ENCODE measurements at places on chromosomes 2 and 18.

- DNase-seq = peak; percentile 4
Measured at GRCh38 chr18:51235009-51235789, 37.7 kb upstream of the MEX3C start.

DNA sequence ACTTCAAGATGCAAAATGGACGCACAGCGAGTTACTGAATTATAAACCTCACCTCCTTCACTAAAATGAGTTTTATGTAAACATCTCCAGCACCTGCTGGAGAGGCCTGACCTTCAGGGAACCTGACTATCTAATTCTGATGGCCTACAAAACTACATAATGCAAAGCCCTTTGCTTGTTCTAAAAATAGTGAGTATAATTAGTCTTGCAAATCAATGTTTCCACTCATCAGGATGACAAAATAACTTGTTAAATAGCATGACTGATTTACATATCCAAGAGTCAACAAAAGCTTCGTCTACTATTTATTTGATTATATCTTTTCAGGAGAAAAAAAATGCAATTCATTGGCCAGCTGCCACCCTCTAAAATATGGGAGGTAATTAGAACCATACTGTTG is 326.3 kb upstream of the MC4R start:
- DNase-seq = no peak

GRCh38 chr2:142754182-142754581 is 123.3 kb upstream of the KYNU start:
- DNase-seq = no peak

DNA sequence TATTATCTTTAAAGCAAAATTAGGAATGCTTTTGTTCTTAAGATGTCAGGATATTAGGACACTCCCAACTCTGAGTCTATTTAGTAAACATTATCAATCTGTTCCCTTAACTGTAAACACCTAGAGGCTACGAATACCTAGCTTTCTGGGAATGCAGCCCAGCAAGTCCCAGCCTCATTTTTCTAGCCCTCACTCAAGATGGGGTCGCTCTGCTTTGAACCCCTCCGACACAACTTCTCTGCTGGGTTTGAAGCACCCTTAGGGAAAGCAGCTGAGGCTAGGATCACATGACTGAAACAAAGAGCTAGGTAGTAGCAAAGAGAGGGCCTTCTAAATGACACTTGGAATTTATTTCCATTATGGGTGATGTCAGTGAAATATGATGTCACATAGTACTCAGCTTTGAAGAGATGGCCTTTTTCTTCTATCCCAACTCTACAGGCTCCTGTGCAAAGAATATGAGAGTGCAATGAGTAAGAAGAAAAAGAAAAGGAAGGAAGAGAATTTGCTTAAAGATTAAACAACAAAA is 114.7 kb downstream of the CSRNP3 start:
- DNase-seq = no peak

GRCh38 chr2:69298261-69298660 is 88.8 kb downstream of the GFPT1 start:
- no peak for DNase-seq

DNA sequence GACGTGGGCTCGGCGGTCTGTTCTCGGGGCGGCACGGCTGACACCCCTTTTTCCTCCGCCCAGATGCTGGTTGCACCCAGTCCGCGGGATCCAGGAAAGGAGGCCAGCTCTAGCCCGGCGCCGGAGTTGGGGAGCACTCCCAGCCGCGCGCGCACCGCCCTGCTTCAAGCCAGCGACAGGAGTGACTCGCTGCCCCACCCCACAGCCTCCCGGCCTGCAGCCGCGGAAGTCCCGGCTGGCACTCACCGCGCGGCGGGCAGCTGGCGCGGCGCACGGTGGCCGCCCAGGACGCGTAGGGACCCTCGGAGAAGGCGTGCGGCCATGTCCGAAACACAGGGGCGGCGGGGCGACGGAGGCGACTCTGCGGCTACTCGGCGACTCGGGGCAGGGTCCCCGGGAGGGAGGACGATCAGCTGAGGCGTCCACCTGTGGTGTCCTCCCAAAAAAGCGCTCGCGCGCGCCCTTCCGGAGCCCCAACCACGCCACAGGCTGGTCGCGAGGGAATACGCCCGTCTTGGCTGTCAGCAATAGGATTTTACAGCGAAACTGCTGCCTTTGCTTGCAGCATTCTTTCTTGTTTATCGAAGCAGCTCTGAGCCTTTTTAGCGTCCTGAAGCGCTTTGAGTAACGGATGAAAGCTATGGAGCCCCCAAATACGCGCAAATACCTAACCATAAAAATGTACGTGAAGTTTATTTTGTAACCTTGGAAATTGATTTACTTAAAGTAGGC is at the start of gene ACADL:
TSS of gene ACADL (minus strand) at position 507 of the 732 bp plus-strand sequence. CDS start at position 323, 184 bp downstream.
- no peak for DNase-seq

DNA sequence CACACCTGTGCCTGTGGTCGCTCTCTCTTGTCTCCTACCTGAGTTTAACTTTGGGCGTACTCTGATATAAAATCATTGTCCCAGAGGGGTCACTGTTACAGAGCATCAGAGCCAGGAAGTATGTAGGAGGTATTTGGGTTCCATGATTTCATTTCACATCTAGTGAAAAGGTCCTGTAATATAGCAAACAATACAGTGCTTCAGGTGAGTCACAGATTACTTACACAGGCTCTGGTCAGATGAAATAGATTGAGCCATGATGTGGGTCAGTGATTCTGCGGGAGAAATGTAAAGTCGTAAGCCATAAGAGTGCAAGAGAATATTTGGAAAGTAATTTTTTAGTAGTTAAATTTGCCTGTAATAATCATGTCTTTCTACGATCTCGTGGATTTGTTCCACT is 70.2 kb downstream of the SOCS6 start:
- DNase-seq = no peak

DNA sequence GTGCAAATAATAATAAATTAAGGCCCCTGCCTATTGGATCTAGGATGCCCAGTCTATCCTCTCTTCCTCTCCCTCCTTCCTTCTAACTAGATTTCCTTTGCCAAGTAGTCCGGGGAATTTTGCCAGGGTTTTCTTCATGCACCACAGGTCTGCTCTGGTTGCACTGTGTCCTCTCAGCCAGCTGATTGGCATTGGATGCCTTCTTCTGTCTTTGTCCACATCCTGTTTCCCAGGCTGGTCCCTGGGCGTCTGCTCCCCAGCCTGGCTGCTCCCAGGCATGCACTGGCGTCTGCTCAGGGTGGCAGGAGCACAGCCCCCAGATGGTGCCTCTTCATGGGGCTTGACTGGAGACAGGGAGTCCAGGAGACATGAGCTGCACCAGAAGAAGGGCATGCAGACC is 66.4 kb downstream of the GALR1 start:
- DNase-seq = no peak

DNA sequence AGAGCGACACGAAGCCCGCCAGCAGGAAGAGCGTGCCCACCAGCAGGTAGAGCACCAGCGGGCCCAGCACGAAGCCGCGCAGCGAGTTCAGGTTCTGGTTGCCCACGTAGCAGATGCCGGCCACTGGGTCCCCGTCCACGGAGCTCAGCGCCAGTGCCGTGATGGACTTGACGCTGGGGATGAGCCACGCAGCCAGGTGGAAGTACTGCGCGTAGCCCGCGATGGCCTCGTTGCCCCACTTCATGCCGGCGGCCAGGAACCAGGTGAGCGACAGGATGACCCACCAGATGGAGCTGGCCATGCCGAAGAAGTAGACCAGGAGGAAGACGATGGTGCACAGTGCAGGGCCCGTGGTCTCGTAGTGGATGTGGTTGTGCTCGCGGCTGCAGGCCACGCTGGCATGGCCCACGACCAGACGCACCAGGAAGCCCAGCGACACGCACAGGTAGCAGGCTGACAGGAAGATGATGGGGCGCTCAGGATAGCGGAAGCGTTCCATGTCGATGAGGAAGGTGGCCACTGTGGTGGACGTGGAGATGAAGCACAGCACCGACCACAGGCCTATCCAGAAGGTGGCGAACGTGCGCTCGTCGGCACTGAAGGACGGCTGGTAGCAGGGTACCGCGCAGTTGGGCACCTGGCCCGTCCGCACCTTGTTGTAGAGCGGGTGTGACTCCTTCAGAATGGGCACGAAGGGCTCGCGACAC is 2.1 kb downstream of the FZD5 start:
- no peak for DNase-seq

DNA sequence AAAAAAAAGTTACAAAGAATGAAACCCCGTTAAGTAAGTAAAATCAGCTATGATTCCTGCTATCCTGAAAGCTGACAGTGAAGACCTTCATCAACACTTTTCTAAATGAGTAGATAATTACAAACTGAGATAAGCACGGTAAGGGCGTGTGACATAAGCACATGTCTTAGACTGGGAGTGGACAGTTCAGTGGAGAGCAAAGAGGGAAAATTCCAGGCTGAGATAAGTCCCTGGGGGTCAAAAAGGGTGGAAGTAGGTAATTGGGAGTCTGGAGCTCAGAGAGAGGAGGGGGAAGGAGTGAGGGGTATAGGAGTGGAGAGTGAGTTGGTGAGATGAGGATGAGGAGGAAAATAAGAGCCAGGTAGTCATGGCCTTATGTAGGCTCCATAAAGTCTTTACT is 4.4 kb upstream of the IL1A start:
- DNase-seq = no peak

DNA sequence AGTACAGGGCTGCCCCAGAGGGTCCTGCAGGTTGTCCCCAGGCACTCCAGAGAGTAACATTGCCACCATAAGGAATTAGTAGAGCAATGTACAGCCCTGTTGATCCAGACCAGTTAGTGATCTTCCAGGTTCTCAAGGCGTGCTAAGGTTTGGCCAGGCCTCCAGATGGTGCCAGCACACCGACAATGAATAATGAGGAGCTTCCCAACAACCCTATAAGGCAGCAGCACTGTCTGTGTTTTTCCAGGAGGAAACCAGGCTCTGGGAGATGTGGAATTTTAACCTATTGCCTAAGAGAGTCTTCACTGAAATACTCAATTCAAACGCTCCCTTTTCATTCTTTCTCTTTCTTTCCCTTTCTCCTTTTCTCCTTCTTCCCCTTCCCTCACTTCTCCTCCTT is 122.1 kb downstream of the MGAT5 start:
- DNase-seq = no peak

- no peak for DNase-seq
Measured at GRCh38 chr18:33821503-33821902, 243.5 kb downstream of the ASXL3 start.

DNA sequence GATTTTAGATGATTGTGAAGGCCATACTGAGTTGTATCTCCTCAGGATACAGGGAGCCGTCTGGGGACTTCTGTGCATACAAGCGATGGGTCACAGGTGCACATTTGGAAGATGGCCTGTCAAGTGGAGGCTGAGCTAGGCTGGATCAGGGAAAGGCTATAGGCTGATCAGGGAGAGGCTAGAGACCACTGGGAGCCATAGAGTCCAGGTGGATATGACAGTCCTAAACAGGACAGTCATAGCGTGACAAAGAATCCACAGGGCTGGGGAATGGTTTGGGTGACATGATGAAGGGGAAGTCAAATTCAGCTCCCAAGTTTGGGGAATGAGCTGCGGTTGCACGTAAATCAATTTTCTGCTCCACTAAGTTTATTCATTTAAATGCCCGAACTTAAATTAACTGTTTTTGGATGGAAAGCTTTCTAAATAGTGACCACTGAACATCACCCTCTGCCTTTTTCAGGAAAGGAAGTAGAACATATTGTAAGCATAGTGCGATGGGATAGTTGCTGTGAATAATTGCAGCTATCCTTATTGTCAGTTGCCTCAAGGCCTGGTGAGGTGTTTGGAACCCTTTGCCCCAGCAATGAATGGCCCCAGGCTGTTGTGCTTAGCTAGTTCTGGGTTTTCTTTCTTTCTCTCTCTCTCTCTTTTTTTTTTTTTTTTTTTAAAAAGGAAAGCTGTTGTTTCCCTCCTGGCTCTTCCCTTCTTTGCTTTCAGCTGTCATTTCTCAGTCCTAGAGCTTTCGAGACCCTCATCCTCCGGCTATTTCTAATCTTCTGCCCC is 50.5 kb downstream of the KLHL29 start:
- DNase-seq = no peak

- DNase-seq = no peak
Measured at GRCh38 chr2:161420406-161421074, 4.4 kb downstream of the TBR1 start.

GRCh38 chr2:123061534-123061933 is 963.6 kb upstream of the CNTNAP5 start:
- no peak for DNase-seq

- DNase-seq = no peak
Measured at GRCh38 chr2:20050104-20050645, 1.3 kb downstream of the LAPTM4A start.

- DNase-seq = no peak
Measured at GRCh38 chr2:15800495-15801329, 139.6 kb upstream of the MYCN start.

- DNase-seq = no peak
Measured at GRCh38 chr2:15498554-15498953, 62.6 kb downstream of the NBAS start.

DNA sequence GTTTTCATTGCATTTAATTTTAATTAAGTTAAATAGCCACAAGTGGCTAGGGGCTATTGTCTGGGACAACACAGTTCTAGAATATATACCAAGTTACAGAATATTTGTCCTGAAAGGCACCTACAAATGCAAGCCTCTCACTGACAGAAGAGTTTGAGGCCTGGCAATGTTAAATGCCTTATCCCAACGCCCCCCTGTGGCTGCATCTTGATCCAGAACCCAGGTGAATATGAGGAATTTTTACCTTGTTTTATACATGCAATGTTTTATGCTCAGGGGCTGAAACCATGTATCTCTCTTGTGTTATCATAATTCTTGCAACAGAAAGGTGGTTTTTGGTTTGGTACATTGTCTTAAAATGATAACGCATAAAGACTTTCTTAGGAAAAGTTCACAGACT is 71.8 kb upstream of the SEC11C start:
- no peak for DNase-seq

GRCh38 chr2:177553176-177553884 is 160.8 kb downstream of the AGPS start:
- no peak for DNase-seq

DNA sequence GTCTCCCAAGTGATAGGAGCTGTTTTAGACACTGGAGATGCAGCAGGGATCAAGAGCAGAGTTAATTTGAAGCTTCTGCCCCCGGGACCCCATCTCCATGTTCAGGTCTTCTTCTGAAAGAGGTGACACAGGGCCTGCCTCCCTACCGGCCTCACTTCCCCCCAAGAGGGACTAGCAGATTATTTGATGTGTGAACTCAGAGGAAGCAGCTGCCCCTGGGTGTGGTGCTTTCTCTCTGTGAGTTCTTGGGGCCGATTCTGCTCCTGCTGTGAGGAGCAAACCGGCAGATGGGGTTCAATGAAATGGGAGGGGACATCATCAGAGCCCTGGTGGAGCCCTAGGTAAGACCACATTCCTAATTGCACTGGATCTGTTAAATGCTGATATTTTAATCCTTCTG is 193.4 kb downstream of the FBXO15 start:
- no peak for DNase-seq

GRCh38 chr2:197674591-197674990 is 796 bp downstream of the RFTN2 start:
- no peak for DNase-seq

- DNase-seq = no peak
Measured at GRCh38 chr2:101467306-101467705, 7.6 kb downstream of the RFX8 start.

- no peak for DNase-seq
Measured at GRCh38 chr2:37590119-37590571, 81.3 kb downstream of the CDC42EP3 start.

- DNase-seq = no peak
Measured at GRCh38 chr2:173713904-173714555, 251.1 kb downstream of the SP3 start.

Data from stimulated activated CD4-positive, alpha-beta T cell treated with anti-CD3 and anti-CD28 coated beads, Interleukin-4, amount 100 ng/mL, for 4 hours (primary cell).